ENCODE measurements at places on chromosomes 6 and 20. TPM values are rescaled to one million over a fixed set of nuclear protein-coding genes. Genes with fewer than 3 reads are reported as not detected.

HLA-DPA1 gene
- 1.0 TPM for total RNA-seq

ZNF334 gene
- 7.9 TPM for total RNA-seq

MYBL2 gene
- total RNA-seq = 0.26 TPM

BMP6 gene
- total RNA-seq = under 0.01 TPM

GJA1 gene
- 209 TPM for total RNA-seq

ADGB gene
- total RNA-seq = not detected

POM121L2 gene
- not detected for total RNA-seq

PRR18 gene
- total RNA-seq = not detected

TGM2 gene
- total RNA-seq = 58.6 TPM

ZSCAN23 gene
- 5.1 TPM for total RNA-seq

HSPA12B gene
- 0.17 TPM for total RNA-seq

FAM110A gene
- total RNA-seq = 1.3 TPM

MYT1 gene
- not detected for total RNA-seq

EYA4 gene
- total RNA-seq = 23.9 TPM

CDSN gene
- total RNA-seq = not detected

IPCEF1 gene
- total RNA-seq = 0.26 TPM

CCN6 gene
- not detected for total RNA-seq

TMEM200A gene
- total RNA-seq = 44.2 TPM

ENPP5 gene
- total RNA-seq = 2.5 TPM

GSTA2 gene
- total RNA-seq = not detected

NOL4L gene
- 1.5 TPM for total RNA-seq

SAMD5 gene
- 4.0 TPM for total RNA-seq

LRRC73 gene
- 0.33 TPM for total RNA-seq

TULP4 gene
- 88.2 TPM for total RNA-seq

WFDC10B gene
- not detected for total RNA-seq

PSORS1C2 gene
- not detected for total RNA-seq

TSHZ2 gene
- total RNA-seq = 2.6 TPM

SLC26A8 gene
- not detected for total RNA-seq

NNAT gene
- 0.83 TPM for total RNA-seq

OR2H1 gene
- total RNA-seq = not detected

GHRH gene
- total RNA-seq = not detected

KCNK16 gene
- not detected for total RNA-seq

FAM184A gene
- total RNA-seq = 1.7 TPM

NRM gene
- total RNA-seq = 1.5 TPM

RAD21L1 gene
- total RNA-seq = not detected

PNLDC1 gene
- total RNA-seq = not detected

PPARD gene
- total RNA-seq = 9.8 TPM

Measured in fibroblast of lung (primary cell).